ENCODE measurements at places on chromosomes 2 and 18.

DNA sequence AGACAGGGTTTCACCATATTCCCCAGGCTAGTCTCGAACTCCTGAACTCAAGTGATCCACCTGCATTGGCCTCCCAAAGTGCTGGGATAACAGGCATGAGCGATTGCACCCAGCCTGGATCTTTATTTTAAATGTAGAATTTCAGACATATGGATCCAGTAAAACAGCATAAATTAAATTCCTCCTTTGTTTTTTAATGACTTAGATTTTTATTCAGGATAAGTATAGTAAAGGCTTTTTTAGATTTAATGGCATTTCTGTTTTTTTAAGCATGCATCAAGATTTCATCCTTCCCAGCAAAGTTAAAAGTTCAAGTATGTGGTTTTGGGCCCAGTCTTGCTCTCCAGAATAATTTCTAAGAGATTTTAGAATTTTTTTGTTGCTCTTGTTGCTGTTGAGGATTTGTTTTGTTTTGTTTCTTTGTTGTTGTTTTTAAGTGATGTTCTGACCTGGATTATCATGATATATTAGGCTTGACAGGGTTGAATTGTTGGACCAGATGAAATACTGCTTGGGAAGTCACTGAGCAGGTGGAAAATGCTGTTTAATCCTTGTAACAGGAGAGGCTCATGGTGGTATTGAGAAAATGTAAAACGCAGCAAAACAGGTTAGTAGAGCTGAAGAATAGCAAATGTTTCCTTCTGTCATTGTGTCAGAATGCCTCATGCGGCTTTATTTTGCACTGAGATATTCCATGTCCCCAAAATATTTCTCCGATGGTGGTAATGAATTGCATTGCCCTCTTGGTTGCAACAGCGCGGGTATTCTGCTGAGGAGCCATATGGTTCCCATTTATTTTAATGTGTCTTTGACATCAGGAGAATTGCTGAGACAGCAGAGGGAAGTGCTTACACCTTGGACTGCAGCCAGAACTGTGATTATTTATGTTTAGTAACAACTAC lies 147.9 kb downstream of the GALNT3 start:
- peak; percentile 97 for DNase-seq

- DNase-seq, result no peak
These were observed 83.1 kb upstream of the KLF7 start for GRCh38 chr2:207248702-207249377.

DNA sequence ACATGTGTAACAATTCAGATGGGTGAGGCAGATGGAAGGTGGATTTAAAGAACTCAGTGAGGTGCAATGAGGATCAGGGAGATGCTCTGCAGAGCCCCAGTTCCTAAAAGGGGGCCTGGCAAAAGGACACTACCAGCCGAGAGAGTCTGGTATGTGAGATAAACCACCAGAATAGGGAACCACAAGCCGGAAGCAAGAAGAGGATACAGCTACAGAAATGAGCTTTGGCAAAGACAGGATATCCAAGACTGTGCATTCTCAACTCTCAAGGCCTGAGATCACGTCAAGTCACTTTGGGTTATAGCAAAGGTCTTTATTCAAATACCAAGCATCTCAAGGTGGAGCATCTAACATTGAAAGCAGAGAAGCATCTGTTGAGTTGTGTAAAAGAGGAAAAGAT lies 293.5 kb downstream of the ARHGAP15 start:
- DNase-seq, result no peak

GRCh38 chr18:1652018-1652417 lies 747.3 kb downstream of the ADCYAP1 start:
- DNase-seq, result no peak

- no peak for DNase-seq
These were observed 24.2 kb upstream of the MCFD2 start for GRCh38 chr2:46939626-46940359.

DNA sequence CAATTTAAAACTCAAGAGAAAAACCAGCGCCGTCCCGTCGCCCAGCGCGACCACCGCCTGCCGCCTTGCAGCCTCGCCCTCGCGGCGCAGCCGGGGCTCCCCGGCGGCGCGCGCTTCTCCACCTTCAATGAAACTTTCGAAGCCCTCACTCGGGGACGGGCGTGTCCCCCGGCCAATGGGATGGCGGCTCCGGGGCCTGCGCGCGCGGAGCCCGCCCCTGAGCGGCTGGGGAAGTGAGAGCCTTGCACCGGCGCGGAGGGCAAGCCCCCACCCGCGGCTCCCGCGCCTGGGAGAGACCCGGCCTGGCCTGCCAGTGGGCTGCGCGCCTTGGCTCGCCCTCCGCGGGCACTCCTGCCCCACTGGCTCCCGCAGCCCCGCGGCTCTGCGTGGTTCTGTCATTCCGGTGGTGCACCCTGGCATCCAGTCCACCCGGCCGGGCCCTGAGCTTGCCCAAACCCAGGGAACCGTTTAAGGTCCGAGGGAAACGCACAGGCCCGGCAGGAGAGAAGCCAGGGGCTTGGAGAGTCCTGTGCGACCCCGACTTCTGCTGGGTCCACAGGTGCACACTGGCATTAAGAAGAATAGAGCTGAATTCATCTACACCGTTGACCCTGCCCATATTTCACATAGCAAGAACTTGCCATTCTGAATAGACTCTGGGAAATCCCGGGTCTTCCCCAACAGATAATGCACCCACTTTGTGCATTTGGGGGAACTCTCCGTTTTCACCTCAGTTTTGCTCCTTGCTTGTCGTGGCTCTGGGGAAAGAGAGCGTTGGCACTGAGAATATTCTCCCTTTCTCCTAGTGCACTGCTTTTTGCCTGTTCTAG lies at the start of gene PIEZO2:
TSS of gene PIEZO2 (minus strand) at position 129 of the 830 bp plus-strand sequence. CDS start 981 bp downstream, outside the sequence.
- no peak for DNase-seq

DNA sequence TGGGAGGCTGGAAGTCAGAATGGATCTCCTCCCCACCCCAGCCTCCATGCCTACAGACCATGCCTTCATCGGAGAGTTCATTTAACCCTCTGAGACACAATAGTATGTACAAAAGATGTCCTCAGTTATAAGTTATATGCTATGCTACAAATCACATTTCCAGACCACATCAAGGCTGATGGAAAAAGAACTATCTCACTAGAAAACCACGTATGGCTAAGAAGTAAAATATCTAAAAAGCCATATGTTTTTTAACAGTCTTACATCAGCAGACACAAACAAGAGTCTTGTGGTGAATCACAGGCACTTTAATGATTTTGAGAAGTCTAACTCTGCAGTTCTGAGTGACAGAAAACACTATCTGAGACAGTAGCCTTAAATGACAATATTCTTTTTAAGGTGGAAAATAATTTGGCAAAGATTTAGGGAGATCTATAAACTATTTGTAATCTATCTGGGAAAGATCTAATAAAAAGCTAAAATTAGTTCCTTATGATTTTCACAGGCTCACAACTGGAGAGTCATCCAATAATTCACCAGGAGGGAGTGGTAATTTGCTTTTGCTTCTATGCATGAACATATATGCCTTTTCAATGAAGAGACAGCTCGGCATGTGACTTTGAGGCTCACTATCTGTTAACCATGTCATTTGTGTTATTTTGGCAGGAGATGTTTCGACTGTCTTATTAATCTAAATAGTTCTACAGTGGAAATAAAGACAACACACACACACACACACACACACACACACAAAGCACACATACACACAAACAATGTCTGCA lies 197.5 kb downstream of the IRS1 start:
- no peak for DNase-seq

- DNase-seq, result peak; percentile 65
These were observed 29.9 kb upstream of the MPPE1 start for GRCh38 chr18:11937874-11938478.

DNA sequence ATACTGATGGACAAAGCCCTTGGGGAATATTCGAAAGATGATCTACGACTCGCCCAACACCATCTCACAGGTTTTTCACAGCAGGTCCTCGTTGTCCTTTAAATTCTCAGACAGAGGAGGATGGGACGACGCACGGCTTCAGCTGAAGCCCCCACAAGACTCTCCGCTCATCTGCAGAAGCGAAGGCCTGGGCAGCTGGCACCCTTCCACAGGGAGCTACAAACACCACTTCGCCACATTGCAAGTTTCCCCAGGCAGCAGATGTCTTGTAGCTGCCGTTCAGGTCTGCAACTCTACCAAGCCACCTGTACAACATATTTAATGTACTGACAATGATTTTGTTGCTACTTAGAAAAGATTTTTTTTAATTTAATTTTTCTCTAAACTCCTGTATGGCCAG lies 642.9 kb downstream of the ZEB2 start:
- no peak for DNase-seq

DNA sequence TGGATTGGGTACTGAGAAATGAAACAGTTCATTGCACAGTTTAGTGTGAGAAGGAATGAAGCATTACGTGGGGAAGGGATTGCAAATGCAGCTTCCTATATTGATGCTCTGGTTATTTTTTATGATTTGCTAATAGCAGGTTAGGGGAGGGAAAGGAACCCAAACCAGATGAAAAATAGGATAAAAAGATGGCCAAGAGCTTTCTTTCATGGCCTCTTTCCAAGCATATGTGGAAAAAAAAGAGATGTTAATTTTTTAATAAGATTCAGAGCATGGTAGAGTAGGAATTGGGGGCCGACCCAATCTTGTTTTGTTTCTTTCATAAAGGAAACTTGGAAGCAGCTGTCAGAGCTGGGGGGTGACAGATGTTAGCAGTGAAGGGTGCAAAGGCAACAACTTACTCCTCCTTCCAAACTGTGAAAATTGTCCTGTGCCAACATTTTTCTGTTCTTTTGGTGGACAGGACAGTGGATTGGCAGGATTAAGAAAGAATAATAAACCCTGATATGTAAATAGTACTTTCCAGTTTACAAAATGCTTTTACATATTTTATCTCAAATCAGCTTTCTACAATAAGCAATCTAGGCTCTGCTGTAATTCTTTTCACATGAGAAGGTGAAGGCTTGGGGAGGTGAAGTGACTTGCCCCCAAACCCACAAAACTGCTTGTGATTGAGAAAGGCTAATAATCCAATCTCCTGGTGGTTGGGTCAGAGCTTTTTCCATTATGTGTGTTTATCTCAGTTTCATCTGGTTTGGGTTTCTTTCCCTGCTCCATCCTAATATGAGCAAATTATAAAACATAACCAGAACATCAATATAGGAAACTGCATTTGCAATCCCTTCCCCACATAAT lies 270.1 kb downstream of the ETAA1 start:
- no peak for DNase-seq

DNA sequence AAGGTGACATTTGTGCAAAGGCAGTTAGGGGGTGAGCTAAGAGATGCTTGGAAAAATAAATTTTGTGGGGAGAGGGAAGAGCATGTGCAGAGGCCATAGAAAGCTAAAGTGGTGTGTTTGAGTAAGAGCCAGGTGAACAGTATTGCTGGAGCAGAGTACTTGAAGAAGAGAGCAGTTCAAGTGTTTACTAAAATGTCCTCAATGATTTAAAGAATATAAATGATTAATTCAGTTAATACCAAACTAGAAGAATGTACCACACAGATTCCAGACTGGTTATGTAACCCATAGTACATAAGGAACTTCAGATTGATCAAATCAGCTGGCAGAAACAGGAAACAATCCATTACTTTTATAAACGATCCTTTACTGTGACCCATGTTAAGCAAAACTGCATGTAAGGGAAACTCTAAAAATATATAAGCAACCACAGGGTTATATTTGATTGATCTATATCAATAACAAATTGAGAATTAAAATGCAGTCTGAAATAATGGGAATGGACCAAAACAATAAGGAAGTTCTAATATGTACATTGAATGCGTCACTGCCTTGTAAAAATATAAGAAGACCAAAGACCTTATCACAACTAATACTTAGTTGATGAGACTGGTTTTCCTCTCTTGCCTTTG lies 76.9 kb downstream of the LDAH start:
- DNase-seq, result no peak

DNA sequence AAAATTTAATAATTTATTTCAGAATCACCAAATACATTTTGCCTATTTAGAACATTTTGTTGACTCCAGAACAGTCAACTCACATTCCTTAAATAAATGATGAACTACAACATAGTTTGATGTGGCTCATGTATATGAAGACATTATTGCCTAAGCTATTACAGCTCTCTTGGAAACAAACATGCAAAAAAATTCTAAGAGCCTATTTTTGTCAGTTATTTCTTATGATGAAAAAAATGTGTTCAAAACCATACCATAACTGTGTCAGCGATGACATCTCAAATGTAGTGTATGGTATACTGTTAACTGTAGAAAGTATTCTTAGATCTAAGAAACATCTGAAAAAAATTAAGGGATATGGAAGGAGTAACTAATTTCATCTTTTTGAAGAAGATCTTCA lies 6.3 kb upstream of the EMILIN2 start:
- DNase-seq, result no peak

- DNase-seq, result no peak
These were observed 830.2 kb upstream of the SOX11 start for GRCh38 chr2:4862031-4862430.

DNA sequence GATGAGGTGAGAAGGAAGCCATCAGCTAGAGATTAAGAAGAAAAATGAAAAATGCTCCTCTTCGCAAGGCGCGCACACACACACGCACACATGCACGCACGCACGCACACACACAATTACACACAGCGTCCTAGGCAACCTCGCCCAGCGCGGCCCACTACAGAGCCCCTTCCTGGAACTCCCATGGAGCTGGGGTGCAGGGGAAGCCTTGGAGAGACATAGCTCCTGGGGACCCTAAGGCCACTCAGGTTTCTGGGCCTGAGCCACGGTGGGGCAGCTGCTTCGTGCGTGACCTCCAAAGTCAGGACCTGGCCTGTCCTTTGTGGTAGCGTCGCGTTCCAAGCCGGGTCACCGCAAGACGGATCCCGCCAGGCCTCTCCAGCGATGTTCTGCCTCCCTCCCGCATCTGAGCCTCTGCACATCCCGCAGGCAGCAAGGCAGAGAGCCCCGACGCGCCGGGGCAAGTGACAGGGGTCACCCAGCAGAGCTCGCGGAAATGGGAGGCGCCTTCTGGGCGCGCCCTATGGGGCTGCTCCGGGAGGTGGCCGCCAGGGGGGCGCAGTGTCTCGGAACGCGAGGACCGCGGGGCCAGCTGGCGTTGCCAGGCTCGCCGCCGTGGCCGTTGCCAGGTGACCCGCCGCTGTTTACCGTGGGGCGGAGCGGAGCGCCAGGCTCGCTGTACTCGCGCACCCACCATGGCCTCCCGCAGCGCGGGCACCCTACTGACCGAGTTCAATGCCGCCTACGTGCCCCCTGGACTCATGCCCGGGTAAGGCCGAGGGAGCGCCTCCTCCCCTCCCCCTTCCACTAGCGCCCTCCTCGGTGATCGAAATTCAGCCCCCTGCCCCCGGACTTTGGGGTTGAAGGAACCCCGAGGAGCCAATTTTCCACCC lies 79.0 kb downstream of the CIB4 start:
- no peak for DNase-seq

- DNase-seq, result no peak
These were observed 144.1 kb downstream of the EVA1A start for GRCh38 chr2:75416420-75417342.

DNA sequence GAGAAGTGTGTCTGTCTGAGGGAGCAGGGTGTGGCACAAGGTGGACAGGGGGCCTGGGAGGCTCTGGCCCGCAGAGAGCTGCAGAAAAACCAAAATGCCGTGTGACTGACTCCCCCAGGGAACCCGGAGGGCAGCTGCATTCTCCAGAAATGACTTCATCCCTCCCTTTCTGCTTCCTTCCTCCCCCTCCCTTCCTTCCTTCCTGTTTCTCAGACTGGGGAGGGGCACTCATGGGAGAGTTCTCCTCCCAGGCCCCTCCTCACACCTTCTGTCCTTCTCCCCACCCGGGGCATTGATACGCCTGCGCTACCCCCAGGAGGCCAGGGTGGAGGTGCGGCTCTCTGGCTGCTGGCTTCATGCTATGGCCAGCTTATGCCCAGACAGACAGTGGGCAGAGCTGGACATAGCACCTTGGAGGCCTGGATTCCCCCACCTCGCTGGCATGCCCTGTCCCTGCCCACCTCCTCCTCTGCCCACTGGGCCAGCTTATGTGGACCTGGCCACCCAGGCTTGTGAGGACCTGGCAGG lies 8.2 kb upstream of the GPR17 start:
- DNase-seq, result no peak

Data from NCI-H2227 treated with DMSO at 0.1 percent for 48 hours (cell line).